ENCODE measurements at places on chromosomes 7 and 10.

GRCh38 chr10:102280397-102281101, 35.2 kb downstream of the GBF1 start:
- DNase-seq = no peak

GRCh38 chr10:17464545-17464944, 10.2 kb upstream of the ST8SIA6 start:
- DNase-seq = no peak

DNA sequence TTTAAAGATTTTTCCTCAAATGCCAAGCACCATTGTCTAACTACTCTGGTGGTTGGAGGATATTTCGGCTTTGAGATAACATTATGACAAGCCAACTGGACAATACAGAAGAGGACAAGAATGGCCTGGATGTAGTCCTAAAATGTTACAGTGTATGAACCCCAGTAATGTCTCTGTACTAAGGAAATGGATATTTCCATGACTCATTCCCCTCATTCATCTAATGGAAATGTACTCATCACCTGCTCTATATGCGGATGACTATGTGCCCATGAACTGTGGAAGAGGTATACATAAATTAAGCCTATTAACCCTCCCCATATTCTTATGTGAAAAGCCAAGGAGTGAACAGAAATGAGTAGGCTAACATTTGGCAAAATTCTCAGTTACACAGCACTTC, 207.9 kb downstream of the CACNA2D1 start:
- DNase-seq = no peak

DNA sequence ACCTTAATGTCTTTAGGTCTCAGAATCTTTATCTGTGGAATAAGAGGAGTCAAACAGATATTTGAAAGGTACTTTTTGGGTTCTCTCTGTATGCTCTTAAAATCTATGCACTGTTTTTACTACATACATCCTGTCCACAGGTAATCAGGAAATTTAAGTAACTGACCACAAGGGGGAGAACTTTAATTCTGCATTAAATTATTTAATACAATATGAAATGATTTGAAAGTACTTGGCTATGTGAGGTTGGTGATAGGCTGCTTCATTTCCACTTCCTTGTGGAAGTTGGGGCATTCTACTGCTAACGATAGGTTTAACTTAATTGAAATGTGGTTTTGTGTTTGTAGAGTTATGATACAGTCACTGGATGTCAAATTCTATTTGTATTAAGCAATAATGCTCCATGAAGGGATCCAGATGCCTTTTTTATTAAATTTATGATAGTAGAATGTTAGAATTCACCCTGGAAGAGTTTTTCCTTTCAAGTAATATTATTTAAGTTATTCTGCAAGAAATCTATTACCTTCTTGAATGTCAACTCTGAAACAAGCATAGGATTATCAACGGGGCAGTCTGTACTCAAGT, 6.0 kb downstream of the TEX47 start:
- no peak for DNase-seq

- DNase-seq = no peak
These were observed 80.6 kb downstream of the ARHGAP21 start for GRCh38 chr10:24642921-24643678.

DNA sequence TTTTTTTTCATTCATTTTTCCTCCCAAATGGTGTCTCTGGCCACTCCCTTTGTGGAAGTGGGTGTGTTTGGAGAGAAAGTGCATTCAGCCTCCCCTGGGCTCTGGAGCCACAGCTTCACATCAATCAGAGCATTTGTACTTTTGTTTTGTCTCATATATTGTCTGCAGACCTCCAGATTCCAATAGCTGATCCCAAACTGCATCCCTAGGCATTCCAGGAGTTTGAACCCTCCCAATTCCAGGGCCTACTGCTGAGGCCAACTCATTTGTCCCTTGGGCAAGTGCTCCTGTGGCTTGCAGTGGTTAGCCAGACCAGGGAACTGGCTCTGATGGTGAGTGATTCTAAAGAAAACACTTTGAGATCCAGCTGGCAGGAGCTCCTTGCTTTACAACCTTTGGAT, 163.3 kb downstream of the IPMK start:
- no peak for DNase-seq

DNA sequence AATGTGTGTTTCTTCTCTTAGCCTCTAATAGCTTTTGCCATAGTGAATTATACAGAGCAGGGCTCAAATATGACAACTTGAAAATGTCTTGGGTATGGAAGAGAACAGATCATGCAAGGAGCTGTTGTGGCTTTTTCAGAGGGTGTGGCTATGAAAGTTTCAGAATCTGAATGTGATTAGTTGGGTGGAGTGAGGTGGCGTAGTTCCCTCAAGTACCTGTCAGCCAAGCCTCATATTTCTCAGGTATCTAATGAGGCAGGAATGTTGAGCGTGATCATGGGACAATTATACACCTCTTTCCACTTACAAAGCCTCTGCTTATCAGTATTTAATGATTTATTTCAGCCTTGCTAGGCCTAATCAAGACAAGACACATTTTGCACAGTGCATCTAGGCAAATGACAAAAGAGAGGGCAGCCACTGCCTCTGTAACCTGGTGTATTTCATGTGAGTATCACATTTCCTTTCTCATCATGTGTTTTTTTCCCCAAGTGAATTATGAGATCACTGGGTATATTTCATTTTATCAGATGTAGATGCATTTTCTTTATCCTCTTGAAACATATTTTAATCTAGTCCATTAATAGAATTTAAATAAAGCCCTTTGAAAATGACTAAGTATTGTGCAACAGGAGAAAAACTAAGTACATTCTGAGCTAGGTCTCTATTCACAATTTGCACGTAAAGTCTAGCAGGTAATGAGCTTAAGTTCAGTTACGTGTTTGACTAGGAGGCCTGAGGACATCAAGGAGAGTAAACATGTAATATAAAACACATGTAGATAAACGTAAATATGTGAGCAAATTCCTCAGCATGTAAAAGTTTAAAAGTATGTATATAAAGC, 644.4 kb upstream of the IGFBP3 start:
- DNase-seq = no peak
